ENCODE measurements at places on chromosomes 1 and 21. TPM values are rescaled to one million over a fixed set of nuclear protein-coding genes. Genes with fewer than 3 reads are reported as not detected.

- no peak for DNase-seq
These were observed 3.0 kb upstream of the TRIM63 start for GRCh38 chr1:26070296-26070962.

DNA sequence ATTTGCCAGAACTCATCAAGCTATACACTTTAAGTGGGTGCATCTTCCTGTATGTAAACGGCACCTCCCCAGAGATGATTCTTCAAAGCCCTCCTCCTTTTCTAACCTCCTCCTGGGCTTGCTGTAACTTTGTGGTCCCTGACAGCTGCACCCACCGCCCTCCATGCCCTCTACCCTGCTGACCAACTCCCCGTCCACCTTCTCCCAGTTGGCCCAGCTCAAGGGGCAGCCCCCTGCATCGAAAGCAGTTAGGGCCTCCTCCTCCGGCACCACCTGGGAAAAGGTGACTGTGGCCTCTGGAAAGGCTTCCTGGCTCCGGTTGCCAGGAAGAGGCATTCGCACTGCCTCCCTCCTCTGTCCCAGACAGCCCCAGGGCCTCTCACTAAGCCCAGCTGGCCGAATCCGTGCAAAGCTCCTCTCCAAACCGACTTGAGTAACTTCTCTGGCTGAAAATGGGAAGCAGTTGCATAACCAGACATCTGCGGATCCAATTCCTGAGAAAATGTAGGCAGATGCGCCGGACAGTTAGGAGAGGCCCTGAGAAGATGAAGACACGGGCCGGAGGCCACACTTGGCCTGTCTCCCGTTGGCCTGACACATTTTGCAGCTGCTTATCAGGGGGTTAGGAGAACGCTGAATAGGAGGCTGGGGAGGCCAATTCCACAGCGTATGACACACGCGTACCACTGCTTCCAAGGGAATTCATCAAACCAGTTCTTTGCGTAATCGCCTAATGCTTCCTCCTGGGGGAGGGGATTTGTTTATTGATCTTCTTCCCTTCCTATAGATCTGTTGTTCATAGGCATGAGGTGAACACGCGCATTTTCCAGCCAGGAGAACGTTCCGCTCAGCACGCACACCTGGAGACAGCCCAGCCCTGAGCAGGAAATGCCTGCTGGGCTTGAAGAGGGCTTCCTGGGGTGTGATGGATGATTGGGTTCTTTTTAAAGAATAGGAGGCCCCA, 48.7 kb upstream of the COL6A2 start:
- peak; percentile 88 for DNase-seq

DNA sequence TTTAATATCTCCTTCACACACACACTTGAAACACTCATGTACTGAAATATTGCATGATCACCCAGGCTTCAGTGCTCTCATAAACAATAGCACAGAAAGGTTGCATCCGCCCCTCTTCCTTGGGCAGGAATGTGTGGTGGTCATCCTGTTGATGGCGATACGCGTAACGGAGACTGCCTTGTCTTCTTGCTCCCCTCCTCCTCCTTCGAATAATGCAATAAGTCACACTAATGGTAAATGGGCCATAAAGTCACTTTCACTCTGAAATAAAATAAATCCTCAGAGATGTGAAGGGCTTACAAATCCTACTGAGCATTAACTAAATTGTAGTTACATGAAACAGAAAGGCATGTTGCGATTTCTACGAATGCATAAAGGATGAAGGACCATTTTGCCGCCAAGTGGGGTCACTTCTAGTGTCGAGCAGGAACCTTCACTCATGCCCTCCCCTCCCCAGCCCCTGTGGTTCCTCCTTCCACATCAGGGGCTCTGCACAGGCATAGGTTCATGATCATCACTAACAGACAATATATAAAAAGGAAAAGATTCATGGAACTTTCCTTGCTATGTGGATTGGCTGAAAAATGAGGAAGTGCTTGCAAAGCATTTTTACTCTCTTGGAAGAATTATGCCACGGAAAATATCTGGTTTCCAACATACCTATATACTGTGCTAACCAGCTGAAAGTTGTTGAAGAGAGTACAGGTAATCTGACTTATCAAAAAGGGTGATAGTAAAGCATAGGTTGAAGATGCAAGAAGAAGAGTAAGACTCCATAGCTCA, 1.2 kb upstream of the PGBD5 start:
- no peak for DNase-seq

The ZCCHC17 gene
- total RNA-seq, result 75.0 TPM

- no peak for DNase-seq
These were observed 22.1 kb upstream of the ATF3 start for GRCh38 chr1:212586206-212587015.

The UTS2 gene
- not detected for total RNA-seq
